Psoas muscle (tissue), 8 donors: ENCODE measurements at places on chromosomes 5 and 9. TPM values are rescaled to one million over a fixed set of nuclear protein-coding genes. Genes with fewer than 3 reads are reported as not detected.
A peak's percentile ranks its signal among the peaks of the same experiment; 100 is the strongest.

GRCh38 chr9:98240475-98240874 is 15.0 kb downstream of the TBC1D2 start:
- DNase-seq: no peak

DNA sequence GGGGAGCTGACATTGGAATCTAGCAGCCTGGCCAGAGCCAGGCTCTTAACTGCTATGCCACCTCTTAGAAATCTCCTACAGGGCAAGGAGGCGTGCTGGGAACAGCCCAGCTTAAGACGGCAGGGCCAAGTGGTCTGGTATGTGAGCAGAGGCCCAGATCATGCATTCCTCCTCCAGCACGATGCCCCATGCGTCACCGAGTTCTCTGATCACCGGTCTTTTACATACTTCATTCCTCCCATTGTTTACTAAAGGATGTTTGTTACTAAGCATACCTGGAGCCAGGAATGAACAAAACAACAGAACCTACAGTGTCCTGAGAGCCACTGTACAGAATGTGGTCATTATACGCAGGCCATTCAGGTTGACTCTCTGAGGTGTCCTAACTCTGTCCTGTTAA is 73.8 kb downstream of the TRIO start:
- no peak for DNase-seq

The AMBP gene
- polyA plus RNA-seq: not detected

The OGN gene
- polyA plus RNA-seq: 0.76 TPM

DNA sequence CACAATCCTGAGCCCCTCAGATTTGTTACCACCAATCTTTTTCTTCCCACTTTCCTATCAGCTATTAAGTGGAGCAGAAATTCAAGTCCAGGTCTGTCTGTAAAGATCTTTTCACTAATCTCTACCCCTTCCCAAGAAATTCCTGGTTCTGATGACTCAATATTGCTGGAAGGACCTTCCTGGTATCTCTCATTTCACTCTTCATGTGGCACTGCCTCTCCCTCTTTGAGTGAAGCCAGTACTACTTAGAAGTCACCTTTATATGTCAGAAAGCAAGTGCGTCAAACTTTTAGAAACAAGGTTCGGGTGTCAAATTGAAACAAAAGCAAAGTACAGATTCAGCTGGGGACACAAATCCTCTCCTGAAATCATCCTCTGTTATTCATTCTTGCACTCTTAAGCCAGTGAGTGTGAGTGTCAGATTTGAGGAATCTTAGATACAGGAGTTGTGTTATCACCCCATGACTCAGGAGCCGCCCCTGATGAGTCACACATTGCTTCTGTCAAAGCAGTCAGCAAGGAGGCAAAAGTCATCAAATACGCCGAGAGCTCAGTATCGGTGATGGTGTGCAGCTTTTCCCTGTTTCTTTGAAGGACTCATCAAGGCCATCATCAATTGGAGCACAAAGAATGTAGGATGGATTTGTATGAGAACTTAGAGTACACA is 313.0 kb downstream of the CETN3 start:
- DNase-seq: peak; percentile 15

DNA sequence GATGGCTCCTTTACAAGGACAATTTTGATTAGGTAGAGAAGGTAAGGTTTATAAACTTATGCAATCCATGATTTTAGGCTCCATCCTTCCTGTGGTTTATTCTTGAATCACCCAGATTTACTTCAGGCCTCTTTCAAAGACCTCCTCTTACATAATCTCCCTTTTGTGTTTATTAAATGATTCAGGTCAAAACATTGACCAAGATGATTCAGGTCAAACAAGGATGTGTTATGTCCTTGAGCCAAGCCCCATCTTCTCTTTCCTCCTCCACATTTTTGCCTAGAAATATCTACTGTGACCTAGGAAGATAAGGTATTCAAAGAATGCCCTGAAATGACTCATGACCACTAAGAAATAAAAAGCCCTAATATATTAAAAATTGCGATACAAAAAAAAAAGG is 31.8 kb upstream of the TLR4 start:
- DNase-seq: no peak

GRCh38 chr5:1010641-1011046 is 2.0 kb downstream of the NKD2 start:
- DNase-seq: peak; percentile 7

- no peak for DNase-seq
Observed at GRCh38 chr9:89677702-89678395, 73.0 kb downstream of the GADD45G start.

- no peak for DNase-seq
Observed at GRCh38 chr5:179354305-179354882, 9.1 kb upstream of the ADAMTS2 start.

GRCh38 chr9:126872516-126872915 is 12.1 kb downstream of the ZBTB34 start:
- DNase-seq: no peak

The ARID3C gene
- not detected for polyA plus RNA-seq
